ENCODE measurements at places on chromosomes 2 and 18.

DNA sequence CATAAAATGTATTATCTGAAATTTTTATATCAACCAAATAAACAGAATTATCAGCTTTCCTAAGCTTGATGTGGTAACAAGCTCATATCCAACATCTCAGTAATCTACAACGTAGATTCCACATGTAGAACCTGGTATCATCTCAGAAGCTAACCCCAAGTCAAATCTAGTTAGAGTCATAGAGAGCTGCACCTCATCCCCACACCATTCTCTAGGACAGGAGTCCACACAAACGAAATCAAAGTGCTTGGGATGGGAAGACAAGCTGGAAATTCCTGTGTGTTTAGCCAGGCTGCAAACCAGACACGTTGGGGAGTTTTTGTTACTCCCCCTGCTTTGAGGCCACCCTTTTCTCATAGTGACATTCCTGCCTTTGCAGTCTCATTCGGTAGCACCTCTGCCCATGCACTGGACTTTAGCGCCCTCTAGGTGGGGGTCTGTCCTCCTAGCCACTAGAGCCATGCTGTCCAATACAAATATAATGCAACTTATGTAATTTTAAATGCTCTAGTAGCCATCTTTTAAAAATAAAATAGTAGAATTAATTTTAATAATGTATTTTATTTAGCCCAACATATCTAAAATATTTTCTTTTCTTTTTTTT, 28.1 kb upstream of the SATB2 start:
- no peak for DNase-seq

DNA sequence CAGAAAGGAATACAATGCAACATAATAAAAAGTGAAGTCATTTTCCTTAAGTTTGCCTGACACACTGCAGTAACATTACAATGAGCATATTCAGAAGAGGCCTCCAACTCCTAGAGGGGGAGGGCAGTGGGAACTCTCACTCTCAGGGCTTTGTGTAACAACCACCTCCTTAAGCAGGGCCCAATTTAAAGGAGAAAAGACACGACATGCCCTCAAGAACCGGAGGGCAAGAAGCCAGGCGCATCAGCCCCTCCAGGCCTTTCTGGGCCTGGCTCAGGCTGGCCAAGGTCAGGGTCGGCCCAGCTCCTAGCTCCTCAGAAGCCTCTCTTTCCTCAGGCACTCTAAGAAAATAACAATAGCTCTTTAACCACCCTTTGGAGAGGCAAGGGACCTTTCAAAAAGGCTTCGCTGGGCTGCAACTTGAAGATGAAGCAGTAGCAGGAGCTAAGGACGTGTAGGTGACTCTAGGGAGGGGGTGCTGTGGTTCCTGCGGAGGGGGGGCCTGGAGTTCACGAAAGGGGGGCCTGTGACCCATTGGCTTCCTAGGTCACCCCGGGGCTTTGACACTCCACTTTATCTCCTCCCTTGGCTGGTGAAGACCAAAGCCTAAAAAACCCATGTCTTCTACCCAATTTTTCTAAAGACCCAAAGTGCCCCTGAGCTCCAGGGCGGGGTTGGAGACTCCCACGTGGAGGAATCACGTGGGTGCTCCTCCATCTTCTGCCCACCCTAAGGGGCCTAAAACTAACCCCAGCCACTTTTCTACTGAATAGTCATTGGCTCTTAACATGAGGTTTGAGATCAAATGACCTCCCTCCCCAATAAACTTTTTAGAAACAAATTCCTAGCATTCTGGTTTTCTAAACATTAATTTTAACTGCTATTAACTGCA, 13.3 kb downstream of the SERTAD2 start:
- DNase-seq: no peak

- no peak for DNase-seq
These were observed 46.7 kb upstream of the KCNG2 start for GRCh38 chr18:79750980-79751571.

DNA sequence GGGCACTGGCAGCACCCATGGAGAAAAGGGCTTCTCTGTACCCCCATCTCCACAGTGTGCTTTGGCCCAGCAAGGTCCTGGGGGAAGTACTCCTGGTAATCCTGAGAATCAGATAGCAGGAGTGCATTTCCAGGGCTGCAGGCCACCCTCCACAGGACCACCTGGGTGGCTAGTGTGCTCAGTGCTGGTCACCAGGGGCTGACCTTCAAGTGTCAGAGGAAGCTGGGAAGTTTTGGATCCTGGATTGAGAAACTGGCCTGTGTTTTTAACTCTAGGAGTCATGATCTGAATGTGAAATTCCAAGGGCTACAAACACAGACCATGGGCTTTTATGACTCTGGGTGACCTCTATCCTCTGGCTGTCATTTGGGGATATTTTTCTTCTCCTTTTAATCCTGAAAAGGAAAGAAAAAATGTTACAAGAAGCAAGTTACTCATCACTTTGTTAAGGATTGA, 9.3 kb downstream of the RHOB start:
- DNase-seq: no peak

GRCh38 chr2:64760128-64760527, 106.4 kb upstream of the SERTAD2 start:
- no peak for DNase-seq

GRCh38 chr2:147800316-147800715, 44.5 kb upstream of the ACVR2A start:
- no peak for DNase-seq

DNA sequence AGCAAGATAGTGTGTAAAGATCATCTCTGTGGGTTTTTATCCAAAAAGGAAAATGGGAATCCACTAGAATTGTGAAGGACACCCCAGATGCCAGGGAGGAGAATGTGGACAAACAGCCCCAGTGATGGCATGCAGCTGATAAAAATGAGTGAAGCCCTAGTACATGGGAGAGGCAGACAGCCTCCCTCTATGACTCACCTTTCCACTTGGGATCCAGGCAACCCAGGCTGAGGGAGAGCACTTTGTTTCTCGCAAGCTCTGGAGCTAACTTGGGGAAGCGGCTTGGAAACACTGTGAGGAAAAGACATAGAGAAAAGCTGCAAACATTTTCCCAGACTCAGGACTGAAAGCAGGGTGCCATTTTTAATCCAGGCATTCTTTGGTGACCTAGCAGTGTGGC, 5.3 kb upstream of the FLACC1 start:
- DNase-seq: no peak

DNA sequence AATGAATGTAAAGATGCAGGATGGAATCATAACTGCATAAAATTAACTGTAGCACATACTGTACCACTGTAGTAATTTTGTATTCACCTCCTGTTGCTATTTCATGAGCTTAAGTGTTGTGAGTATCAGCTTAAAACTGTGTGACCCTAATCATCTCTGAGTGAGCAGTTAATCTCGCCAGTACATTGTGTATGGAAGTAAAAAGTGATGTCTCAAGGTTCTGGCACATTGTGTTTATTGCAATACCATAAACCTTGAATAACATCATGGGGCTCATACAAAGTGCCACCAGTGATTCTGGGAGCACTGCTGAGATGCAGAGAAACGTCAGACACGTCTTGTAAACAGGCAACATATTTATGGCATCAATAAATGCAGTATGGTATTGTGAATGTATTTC, 124.5 kb downstream of the PMAIP1 start:
- DNase-seq: no peak

DNA sequence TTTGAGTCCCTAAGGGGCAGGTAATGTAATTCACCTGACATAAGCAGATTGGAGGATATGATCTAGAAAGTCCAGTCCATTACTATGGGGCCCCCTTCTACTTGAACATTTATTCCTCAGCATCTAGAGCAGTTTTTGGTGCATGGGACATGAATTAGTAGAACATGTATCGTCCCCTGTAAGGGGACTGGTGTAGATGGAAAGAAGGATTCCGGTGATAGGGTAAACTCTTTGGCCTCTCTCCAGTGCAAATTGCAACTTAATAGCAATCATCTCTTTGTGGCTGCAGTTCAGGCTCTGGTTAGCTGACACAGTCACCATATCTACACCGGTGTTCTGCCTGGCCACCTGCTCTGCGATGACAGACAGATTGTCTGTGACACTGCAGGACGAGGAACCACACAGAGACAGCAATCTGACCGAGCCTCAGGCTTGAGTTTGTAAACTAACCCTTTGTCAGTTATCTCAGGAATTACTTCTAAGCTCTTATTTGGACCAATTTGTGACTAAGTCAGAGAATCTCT, 6.4 kb upstream of the SLC8A1 start:
- DNase-seq: no peak

- DNase-seq: no peak
These were observed 11.3 kb downstream of the RMP24 start for GRCh38 chr18:35983818-35984217.

DNA sequence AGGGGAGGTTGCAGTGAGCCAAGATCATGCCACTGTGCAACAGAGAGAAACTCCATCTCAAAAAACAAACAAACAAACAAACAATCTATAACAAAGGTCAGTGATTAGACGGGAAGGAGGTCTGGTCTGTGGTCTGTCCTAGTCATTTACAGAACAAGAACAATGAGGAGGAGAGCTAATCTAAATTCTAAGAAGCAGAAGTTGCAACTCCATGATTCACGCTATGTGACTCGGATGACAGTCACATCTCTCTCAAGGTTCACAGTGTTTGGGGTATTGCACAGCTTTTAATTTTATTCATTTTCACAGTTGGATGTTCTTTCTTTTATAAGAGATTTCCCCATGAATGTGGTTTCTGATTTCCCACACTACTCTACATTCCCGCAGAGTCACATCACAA, 218.7 kb upstream of the PIEZO2 start:
- DNase-seq: no peak

DNA sequence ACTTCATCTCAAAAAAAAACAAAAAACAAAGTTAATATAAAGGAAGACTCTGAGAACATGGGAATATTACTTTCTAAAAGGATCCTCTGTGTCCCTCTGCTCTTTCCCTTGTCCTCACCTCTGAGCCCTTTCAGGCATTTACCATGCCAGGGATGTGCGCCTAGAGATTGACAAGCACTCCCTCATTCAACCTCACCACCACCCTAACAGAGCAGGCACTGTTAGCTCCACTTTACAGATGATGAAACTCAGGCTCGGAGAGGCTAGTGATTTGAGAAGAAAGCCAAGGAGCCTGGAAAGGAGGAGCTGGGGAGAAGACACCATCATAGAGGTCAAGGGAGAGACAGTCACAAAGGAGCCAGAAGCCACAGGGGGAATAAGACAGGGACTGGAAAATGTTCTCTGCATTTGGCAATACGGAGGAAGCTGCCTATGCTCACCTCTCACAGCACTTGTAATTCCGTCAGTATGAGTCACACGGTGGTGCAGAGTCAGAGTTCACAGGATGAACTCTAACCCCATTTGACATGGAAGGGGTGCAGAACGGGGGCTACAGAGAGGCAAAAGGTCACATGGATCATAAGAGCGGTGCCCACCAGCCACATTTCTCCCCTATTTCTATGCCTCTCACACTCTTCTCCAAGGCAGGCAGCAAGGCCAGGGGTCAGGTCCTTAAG, 101.8 kb upstream of the NFU1 start:
- no peak for DNase-seq

- no peak for DNase-seq
These were observed 62.5 kb upstream of the B3GNT7 start for GRCh38 chr2:231332872-231333500.

- no peak for DNase-seq
These were observed 1134.7 kb upstream of the CDH2 start for GRCh38 chr18:29311580-29311979.

DNA sequence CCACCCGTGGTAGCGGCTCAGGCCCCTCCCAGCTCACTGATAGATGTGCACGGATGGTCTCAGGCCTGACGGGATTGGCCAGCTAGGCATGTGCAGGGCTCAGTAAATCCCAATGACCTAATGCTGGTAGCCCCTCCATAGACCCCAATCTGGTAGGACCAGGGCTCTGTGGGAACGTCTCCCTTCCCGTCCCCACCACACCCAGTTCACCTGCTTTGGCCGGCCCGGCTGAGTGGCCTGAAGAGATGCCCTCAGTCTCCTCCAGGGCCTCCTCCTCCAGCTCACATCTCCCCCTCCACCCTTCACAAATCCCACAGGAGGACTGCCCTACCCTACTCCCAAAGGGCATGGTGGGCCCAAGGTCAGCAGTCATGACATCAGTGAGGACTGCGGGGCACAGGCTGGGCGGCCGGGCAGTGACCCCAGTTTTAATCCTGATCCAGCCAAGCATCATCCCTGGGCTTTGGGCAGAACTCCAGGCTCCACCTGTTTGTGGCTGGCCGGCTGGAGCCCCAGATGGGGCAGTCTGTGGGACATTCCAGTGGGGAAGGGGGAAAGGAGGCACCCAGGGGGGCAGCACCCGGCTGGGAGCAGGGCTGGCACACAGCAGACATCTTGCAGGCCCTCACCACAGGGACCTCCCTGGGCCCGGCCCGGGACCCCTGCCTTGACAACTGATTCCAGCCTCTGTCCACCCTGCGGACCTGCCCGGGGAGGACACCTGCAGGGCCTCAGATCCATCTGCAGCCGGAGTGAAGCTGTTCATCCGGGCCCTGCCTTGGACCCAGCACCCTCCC, 2.3 kb downstream of the KIF1A start:
- no peak for DNase-seq

DNA sequence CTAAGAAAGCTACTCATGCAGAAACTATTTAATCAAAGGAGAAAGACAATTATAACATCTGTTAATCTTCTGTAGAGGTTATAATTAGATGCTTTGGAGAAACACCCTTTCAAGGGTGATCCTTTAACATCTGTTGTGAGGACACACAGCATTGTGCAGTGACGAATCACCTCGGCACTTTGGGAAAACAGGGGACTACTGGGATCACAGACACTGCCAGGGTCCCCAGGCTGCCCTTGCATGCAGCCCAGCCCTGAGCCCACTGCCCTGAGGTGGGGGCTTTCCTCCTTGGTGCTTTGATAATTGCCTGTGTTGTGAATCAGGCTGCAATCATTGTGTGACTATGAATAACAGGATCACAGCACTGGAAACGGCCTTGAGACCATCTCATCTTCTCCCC, 10.6 kb downstream of the NCKAP5 start:
- DNase-seq: no peak

GRCh38 chr2:60677356-60677755, 78.7 kb upstream of the PAPOLG start:
- DNase-seq: no peak

DNA sequence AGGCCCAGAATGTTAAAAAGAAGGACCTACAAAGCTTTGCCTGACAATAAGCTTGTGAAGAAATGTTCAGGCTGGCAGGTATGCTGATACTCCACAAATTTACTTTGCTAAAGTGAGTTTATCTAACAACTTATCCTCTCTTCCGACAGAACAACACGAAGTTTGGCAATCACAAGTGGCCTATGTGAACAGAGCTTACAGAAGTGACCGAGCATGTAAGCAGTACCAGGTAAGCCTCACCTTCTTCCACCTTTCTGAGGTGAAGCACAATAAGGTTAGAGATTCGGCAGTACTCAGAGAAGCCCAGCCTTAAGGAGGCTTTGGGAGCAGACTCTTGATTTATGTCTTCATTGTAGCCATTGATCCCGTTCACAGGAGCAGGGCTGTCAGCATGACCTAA, 9.0 kb upstream of the LCT start:
- no peak for DNase-seq
